Astrocyte of the spinal cord (primary cell): ENCODE measurements at places on chromosomes 11 and 22.

GRCh38 chr11:126405906-126406305 is 50.4 kb downstream of the ST3GAL4 start:
- no peak for DNase-seq

- DNase-seq = peak; percentile 100
Measured at GRCh38 chr11:106399076-106399511, 321.6 kb downstream of the AASDHPPT start.

DNA sequence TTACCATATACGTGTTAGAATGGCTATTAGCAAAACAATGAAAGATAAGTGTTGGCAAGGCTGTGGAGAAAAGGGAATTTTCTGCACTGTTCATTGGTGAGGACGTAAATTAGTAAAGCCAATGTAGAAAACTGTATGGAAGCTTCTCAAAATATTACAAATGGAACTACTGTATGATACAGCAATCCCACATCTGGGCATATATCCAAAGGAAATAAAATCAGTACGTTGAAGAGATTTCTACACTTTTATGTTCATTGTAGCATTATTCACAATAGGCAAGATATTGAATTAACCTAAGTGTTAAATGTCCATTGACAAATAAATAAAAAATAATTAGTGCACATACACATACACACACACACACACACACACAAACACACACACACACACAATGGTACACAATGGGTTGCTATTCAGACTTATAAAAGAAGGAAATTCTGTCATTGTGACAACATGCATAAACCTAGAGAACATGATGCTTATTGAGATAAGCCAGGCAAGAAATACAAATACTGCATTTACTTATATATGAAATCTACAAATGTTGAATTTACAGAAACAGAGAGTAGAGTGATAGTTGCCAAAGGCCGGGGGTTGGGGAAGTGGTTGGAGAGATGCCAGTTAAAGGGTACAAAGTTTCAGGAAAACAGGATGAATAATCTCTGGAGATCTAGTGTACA is 565.8 kb upstream of the LRRC4C start:
- peak; percentile 23 for DNase-seq

DNA sequence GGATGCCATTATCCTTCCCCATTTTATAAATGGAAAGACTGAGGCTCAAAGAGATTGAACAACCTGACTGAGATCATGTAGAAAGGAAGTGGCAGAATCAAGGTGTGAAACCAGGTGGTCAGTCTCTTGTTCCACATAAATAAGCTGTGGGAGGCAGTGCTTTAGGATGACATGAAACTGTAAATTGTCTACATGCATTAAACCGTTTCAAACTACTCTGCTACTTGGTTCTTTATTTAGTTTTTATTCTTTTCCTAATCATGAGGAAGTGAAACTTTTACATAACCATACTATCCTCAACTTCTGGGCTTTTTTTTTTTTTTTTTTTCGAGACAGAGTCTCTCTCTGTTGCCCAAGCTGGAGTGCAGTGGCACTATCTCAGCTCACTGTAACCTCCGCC is 34.9 kb downstream of the CADM1 start:
- DNase-seq = no peak

DNA sequence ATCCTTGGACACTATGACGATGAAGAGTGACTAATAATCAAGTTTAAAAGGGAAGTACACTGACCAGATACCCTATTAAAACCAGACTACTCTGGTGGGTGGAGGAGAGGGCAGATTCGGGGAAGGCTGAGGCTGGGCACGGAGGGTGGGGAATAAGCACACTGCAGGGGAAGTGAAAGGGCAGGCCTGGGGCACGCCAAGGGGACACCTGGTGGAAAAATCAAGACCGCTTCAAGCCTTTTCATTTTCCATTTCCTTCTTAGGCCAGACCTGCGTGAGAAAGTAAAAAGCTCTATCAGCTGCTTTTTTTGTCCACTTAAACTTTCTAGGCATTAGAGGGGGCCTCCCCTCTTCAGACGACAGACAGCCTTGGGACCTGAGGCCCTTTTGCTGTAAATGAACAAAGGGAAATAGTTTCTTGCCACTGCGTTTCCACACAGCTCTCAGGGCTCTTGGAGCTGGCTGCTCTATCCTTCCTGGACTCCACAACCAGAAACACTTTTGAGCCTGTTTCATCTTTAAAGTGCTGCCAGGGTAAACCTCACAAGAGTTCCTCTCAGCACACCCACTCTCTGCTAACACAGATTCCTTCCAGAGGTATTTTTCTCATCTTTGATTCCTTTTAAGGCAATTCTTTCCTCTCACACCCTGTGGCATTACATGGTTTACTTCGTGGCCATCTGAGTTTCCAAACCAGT is 25.0 kb upstream of the SERPIND1 start:
- DNase-seq = peak; percentile 63

- DNase-seq = peak; percentile 32
Measured at GRCh38 chr11:43579171-43579918, 101.2 kb upstream of the HSD17B12 start.

DNA sequence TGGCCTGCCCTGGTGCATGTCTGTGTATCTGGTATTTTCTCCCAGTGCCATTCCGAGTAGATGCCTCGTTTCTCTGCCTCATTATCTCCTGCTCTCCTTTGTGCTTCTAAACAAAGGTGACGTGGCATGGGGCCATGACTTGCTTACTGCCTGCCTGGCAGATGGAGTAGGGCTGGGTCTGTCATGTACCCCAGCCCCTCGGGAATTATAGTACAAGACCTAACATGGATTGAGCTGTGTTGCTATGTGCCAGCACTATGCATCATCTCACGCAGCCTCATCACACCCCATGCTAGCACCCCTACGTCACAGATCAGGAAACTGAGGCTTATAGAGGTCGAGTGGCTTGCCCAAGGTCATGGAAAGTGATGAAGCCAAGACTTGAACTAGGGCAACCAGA is 88.1 kb downstream of the GALNT18 start:
- DNase-seq = no peak

GRCh38 chr22:36267896-36268485 is 15.1 kb downstream of the APOL1 start:
- DNase-seq = no peak

GRCh38 chr11:64476881-64477280 is 114.1 kb upstream of the SLC22A12 start:
- DNase-seq = no peak

GRCh38 chr22:38762551-38762983 is 6.8 kb upstream of the SUN2 start:
- no peak for DNase-seq

- DNase-seq = no peak
Measured at GRCh38 chr11:72635933-72636332, 38.3 kb downstream of the PDE2A start.

GRCh38 chr22:50085211-50085972 is at the start of gene MLC1:
TSS of gene MLC1 (minus strand) at chr22:50085426. CDS start at chr22:50084902, 524 bp downstream.
- no peak for DNase-seq

DNA sequence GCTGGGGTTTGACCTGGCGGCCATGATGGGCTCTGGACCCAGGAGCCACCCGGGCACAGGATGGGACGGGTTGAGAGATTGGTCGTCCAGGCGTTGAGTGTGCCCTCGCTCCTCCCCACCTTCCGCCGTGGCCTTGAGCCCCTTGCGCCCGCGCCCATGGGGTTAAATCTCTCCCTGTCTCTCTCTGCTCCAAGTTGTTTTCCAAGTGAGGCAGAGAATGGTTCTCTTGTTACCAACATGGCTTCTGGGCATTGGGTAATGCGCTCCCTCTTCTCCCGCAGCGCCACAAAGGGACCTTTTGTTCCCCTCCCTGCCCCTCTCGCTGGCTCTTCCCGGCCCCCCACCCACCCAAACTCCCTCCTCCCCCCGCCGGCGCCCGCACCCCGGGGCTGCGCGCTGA is 18.8 kb upstream of the PICK1 start:
- DNase-seq = no peak

GRCh38 chr11:6656936-6657335 is 1.3 kb upstream of the DCHS1 start:
- no peak for DNase-seq

DNA sequence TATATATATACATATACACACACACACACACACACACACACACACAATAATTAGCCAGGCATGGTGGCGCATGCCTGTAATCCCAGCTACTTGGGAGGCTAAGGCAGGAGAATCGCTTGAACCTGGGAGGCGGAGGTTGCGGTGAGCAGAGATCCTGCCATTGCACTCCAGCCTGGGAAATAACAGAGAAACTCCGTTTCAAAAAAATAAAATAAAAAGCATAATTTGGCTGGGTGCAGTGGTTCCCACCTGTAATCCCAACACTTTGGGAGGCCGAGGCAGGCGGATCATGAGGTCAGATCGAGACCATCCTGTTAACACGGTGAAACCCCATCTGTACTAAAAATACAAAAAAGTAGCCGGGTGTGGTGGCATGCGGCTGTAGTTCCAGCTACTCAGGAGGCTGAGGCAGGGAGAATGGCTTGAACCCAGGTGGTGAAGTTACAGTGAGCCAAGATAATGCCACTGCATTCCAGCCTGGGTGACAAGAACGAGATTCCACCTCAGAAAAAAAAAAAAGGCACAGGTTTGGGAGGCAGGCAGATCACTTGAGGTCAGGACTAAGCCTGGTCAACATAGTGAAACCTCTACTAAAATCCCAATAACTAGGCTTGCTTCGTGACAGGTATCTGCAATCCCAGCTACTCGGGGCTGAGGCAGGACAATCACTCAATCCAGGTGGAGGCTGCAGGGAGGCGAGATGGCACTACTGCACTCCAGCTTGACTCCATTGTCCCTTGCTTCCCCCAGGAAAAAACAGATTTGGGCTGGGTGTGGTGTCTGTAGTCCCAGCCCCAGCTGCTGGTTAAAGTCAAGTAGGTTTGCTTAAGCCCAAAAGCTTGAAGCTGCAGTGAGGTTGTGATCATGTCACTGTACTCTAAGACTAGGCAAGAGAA is 11.8 kb upstream of the WDR74 start:
- no peak for DNase-seq

GRCh38 chr11:129930743-129931142 is 35.4 kb upstream of the NFRKB start:
- no peak for DNase-seq

GRCh38 chr22:50303848-50304527 is 3.5 kb downstream of the PLXNB2 start:
- DNase-seq = no peak

GRCh38 chr22:23284504-23285033 is 104.3 kb downstream of the BCR start:
- no peak for DNase-seq

DNA sequence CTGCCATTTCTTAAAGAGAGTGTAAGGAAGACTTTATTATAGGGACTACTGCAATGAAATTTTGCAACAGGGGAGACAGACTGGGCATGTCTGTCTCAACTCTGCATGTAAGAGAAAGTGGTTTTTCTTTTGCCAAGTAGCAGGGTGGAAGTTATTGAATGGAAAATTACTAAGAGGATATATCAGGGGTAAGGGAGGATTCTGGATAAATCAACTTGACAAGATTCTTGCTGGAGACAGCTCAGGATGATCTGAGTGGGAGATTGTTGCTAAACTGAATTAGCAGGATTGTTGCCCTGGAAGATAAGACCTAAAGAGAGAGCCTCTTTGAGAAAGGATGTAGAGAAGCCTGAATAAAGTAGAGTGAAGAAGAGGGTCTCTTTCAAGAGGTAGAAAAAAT is 145.8 kb downstream of the LUZP2 start:
- DNase-seq = no peak

GRCh38 chr11:72446929-72447769 is 12.8 kb upstream of the CLPB start:
- DNase-seq = peak; percentile 69

DNA sequence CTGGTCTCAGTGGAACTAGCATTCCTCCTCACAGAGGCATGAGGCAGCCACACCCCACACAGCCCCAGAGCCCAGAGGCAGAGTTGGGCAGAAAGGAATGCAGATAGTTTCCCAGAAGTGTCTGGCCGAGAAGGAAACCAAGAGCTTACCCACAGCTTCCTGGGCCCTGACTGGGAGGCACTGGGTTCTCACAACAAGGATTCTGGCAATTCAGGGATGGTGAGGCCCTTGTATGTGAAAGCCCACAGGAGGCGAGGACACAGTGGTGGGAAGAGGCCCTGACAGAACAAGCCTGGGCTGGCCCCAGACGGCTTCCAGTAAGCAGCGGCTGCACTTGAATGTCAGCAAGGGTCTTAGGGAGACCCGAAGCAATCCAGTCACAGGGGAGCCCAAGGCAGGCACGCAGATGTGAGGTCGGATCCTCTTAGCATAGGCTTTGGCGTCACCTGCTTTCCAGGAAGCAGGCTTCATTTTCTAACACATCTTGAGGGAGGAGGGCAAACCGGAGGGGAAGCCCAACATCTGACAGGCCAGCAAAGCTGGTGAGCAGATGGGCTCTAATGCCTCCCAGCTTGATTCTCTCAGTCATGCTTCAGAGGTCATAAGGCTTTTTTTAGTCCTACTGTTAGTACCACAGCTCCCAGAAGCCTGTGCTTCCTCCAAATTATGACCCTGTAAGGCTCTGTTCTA is 78.3 kb upstream of the AKIP1 start:
- peak; percentile 77 for DNase-seq

DNA sequence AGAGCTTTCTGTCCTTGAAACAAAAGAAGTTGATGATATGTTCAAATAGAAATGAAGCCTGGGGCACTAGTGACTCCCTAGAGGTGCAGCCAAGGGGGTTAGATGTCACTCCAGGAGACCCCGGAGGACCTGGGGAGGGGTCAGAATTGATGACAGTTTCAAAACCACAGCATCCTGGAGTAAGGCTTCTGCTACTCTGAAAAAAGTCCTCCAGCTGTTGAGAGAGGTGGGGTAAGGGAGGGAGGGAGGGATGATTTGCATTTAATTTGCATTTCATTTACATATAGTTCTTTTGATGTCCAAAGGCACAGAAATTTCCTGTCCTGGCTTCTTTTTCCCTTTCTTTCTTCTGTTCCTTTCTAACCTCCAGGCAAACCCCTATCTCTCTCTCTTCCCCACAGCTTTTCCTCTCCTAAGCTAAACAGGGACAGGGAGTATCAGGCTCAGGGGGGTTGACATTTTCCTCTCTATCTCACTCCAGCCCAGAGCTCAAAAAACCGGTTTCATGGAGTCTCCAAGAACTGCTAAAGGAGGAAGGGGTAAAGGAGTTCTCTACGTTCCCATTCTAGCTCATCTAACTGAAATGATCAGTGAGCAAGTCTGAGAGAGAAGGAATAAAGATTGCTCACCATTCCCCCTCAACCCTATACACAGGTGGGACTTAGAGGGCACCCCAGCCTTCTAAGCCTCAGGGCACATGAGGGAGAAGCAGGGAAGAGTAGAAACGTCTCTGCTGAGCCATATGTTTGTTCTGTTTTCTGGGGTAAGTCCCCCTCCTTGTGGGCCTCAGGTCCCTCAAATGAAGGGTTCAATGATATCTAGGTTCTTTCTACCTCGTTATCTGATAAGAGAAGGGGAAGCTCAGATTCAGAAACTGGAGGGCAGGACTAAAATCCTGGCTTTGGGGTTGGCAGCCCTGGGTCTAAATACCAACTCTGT is 3.5 kb upstream of the POU2F3 start:
- DNase-seq = peak; percentile 26
